ENCODE measurements at places on chromosomes 13 and 19.

DNA sequence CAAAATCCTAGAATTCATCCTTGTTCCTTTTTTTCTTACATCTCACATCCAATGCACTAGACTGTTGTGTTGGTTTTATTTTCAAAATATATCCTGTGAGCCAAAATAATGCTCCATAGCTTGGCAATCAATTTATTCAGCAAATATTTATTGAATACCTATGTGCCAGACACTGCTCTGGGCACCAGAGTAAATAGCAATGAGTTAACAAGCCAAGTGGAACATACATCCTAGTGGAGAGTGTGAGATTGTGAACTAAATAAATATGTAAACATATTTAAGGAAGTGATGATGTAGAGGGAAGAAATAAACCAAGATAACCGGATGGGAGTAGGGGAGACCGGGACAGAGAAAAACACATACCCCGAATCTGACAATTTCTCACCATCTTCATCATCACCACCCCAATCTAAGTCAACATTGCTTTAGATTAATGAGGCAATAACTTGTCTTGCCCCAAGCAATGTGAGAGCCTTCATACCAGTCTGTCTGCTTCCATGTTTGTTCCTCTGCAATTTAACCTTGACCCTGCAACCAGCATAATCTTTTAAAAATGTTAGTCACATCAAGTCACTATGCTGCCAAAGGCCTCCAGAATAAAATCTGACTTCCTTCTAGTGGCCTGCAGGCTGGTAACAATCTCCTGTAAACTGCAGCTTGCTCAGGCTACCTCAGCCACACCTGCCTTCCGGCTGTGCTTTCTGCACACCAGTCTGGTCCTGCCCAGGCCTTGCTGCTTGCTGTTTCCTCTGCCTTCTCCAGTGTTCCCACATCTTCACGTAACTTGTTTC is 199.2 kb downstream of the DLEU7 start:
- DNase-seq: no peak

DNA sequence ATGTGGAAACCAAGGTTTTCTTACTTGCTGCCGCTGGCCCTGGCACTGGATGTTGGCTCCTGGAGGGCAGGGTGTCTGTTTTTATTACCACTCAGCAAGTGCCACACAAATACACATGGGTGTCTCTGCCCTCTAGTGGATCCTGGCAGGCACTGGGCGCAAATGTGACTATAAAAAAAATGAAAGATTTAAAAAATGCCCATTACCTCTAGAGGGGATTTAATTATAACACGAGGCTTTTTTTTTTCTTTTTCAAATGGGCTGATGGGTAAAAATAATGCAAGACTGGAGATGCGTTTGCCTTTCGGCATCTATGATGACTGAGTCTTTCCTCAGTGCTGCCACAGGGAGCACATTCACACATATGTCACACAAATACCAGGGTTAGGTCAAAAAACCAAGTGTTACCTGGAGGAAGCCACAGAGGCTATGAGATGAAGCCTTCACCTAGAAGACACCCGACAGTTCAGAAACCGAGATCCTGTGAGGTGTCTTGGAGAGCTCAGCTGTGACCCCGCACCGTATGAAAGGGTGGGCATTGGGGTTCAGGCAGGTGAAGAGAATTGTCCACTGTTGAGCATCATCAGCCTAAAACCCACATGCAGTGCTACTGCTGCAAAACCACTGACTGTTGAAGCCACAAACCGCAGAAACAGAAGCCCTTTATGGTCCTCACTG is 25.7 kb downstream of the CHAMP1 start:
- no peak for DNase-seq

DNA sequence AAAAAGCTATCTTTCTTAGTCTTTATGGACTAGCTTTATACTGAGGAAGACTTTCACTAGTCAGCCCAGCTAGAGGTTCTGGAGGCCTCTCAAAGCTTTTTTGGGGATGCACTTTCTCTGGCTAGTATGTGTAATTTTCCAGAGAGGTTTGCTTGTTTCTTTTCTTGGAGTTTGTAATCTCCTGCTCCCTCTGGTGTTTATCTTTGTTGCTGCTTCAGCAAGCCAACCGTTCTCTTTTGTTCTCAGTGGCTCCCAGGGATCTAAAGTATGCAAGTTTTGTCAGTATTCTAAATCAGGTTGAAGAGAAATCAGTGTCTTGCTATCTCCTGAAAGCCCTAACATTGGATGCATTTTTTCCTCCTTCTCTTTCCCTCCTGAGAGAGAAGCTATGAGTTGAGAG is 121.1 kb upstream of the MYO16 start:
- DNase-seq: no peak

DNA sequence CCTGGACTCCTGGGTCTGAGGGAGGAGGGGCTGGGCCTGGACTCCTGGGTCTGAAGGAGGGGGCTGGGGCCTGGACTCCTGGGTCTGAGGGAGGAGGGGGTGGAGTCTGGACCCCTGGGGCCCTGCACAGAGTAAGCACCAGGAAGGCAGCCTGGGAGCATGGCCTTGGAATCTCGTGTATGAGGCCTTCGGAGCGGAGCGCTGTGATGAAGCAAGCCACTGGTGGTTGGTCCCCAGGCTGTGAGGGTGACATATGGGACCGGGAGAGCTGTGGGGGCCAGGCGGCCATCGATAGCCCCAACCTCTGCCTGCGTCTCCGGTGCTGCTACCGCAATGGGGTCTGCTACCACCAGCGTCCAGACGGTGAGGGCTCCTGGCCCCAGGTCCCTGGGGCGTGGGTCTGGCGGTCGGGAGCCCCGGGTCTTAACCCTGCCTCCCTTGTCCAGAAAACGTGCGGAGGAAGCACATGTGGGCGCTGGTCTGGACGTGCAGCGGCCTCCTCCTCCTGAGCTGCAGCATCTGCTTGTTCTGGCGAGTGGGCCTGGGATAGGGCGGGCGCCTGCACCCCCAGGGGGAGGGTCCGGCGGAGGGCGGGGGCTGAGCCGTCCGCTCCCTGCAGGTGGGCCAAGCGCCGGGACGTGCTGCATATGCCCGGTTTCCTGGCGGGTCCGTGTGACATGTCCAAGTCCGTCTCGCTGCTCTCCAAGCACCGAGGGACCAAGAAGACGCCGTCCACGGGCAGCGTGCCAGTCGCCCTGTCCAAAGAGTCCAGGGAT is 918 bp downstream of the TMEM190 start:
- DNase-seq: no peak

DNA sequence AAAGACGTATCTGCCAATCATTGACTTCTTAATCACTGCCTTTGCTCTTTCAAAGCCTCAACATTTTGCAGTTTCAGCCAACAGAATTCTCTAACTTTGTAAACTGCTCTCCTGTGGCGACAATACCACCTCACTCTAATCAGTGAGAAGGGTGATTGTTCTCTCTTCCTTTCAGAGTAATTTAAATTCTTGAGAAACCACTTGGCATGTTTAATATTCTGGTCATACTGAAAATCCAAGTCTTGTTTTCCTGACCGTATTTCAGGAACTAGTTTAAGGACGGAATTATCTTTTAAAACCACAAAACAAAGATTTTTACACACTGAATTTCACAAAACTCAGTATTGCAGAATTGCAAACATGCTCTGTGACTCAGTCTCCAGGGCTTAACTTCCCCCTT is 5.2 kb upstream of the CDC16 start:
- no peak for DNase-seq

DNA sequence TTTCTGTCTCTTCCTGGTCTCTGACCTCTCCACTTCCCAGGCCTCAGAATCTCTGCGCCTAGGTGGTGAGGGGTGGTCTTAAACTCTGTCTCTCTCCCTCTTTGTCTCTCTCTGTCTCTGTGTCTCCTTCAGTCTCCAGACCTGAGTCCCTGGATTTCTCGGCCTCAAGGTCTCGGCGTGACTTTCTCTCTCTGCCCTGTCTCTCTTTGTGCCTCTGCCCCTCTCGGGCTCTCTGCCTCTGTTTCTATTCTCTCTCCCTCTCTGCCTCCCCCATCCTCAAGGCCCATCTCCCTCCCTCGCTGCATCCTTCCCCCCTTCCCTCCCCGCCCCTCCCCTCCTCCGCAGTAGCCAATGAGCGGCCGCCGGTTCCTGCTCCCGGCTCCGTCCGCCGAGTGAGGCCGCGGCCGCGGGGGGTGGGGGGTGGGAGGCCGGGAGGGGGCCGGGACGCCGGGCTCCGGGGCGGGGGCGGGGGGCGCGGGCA is at the start of gene CACNG7:
Gene CACNG7 (plus strand): TSS at position 344 of the 481 bp plus-strand sequence. CDS start 3,554 bp downstream, outside the sequence.
- DNase-seq: no peak

GRCh38 chr13:48297131-48297786 is 6.3 kb upstream of the RB1 start:
- DNase-seq: no peak

DNA sequence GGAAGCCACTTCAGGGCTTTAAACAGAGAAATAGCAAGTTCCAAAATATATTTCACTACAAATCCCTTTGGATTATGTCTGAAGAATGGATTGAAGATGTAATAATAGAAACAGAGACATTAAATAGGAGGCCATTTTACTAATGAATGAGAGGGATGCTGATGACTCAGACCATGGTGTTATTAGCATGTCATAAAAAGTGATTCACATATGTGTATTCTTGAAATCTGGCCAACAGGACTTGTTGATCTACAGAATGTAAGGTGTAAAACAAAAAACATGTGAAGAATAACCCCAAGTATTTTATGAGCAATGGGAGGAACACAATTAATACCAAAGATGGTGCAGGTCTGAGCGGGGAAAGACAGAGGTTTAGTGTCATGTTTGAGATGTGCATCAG is 873.7 kb downstream of the SLITRK5 start:
- DNase-seq: no peak

Measured in thoracic aorta (tissue), 2 donors.